K562 (cell line): ENCODE measurements at places on chromosomes 4 and X. TPM values are rescaled to one million over a fixed set of nuclear protein-coding genes. Genes with fewer than 3 reads are reported as not detected.

The UGT2B7 gene
- total RNA-seq = 0.13 TPM in 1 of 2 replicates, not detected in the other

The HAND2 gene
- total RNA-seq = 6.0 and 6.6 TPM in 2 replicates

The PCDH7 gene
- 0.04 TPM in 1 of 2 replicates, not detected in the other for total RNA-seq

The GSPT2 gene
- 3.9 and 4.0 TPM in 2 replicates for total RNA-seq

The SPATA18 gene
- total RNA-seq = 0.09 TPM in 1 of 2 replicates, not detected in the other
